ENCODE measurements at places on chromosomes 6 and 20.
A peak's percentile ranks its signal among the peaks of the same experiment; 100 is the strongest.

GRCh38 chr6:13863699-13864155, 49.4 kb upstream of the MCUR1 start:
- no peak for DNase-seq

GRCh38 chr6:7053125-7053774, 54.5 kb upstream of the RREB1 start:
- DNase-seq = no peak

GRCh38 chr6:53070806-53071205, 5.6 kb downstream of the FBXO9 start:
- peak; percentile 48 for DNase-seq

GRCh38 chr6:154157082-154157481, 118.0 kb downstream of the OPRM1 start:
- DNase-seq = peak; percentile 64

DNA sequence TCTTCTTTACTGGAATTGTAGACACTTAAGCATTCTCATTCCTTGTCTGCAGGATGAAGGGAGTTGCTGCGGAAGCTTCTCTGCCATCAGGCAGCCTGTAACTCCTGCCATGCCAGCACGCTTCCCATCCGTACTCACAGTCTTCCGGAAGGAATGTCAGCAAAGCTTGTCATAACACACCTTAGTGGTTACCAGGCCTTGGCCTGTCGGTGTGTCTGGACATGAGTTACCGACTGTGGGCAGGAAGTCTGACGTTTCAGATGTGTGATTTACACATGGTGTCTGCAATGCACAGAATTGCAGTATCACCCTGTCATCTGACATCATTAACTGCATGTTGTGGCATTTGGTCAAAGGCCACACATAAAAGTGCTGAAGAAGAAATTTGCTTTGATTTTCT, 102.2 kb downstream of the SLC24A3 start:
- no peak for DNase-seq

- DNase-seq = no peak
Measured at GRCh38 chr6:124854338-124854922, 107.8 kb upstream of the RNF217 start.

DNA sequence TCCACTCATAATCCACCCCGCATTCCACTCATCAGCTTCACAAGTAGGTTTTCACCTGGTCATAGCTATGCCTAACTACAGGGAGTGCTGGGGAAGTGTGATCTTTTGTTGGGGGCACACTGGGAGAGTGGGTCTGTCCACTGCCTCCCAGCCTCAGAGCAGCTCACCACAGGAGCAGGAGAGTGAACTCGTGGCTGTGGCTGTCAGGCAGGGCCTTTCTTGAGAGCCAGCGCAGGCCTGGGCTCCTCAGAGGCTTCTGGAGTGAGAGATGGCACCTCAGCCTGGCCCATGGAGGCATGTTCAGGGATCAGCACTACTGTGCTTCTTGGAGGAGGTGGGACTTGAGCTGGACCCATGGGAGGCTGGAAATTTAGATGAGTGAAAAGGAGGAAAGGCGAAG, 4.0 kb upstream of the GNRH2 start:
- DNase-seq = no peak

DNA sequence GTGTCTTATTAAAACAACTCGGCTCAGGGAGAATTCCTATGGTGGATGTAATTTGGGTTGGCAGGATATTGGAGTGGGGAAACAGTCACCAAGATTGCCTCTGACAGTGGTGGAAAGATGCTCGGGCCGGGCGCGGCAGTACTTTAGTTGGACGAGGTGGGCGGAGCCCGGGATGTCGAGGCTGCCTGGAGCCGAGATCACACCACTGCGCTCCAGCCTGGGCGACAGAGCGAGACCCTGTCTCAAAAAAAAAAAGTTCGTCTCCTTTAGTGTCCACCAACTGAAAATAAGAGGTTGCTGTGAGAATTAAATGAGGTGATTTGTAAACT, 621 bp downstream of the NOL7 start:
- DNase-seq = peak; percentile 39

GRCh38 chr6:155188707-155189496, 74.9 kb upstream of the CLDN20 start:
- no peak for DNase-seq

GRCh38 chr6:53179961-53180651, 31.5 kb upstream of the GCM1 start:
- no peak for DNase-seq

DNA sequence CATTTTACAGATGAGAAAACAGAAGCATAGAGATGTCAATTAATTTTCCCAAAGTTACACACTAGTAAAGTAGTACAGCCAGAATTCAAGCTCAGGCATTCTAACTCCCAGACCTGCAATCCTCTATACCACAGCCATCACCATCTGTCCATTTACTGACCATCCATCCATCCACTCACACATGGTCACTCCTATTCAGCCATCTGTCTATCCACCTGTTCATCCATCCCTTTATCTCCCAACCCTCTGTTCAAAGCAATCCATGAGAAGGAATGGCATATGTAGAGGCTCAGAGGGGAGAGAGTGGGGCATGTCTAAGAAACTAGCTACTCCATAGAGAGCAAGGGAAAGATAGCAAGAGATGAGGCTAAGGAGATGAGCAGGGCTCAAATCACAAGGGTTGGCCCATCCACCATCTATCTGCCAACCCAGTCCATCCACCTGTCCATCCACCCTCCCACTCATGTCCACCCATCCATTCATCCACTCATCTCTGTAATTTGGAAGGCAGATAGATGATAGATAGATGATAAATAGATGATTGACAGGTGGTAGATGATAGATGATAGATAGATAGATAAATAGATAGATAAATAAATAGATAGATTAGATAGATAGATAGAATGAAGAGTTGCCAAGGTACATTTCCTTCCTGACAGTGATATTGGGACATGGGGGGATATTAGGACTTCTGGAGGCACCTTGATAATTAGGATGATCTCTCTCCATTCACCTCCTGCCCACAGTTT, 12.2 kb upstream of the C6orf132 start:
- DNase-seq = no peak

DNA sequence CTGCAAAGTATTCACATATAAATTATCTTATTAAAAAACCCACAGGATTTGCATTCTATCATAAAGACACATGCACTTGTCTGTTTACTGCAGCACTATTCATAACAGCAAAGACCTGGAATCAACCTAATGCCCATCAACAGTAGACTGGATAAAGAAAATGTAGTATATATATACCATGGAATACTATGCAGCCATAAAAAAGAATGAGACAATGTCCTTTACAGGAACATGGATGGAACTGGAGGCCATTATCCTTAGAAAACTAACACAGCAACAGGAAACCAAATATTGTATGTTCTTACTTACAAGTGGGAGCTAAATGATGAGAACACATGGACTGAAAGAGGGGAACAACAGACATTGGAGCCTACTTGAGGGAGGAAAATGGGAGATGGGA, 97.0 kb downstream of the FAM217A start:
- DNase-seq = no peak

GRCh38 chr6:41039060-41039998, at the start of gene UNC5CL:
Gene UNC5CL (minus strand): TSS chr6:41039221. CDS start chr6:41035074, 4,147 bp downstream.
- DNase-seq = peak; percentile 51

DNA sequence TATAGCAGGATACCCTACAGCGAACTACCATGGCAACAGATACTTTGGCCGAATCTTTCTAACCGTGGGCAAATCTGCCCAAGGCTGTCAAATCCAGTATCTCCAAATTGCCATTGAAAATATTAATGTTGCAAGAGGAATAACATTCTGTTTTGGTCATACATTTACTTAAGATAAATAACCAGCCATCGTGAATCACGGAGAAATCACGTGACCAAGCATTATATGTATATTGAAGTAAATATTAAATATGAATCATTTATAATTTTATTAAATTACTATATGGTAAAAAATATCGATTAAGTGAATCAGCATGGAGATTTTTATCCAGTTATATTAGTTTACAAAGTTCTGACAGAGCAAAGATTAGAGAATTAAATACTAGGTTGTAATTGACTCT, 714.6 kb upstream of the GJE1 start:
- no peak for DNase-seq

GRCh38 chr6:44976677-44977641, 351.2 kb upstream of the RUNX2 start:
- DNase-seq = peak; percentile 60

- no peak for DNase-seq
Measured at GRCh38 chr20:46955601-46956556, 61.2 kb downstream of the EYA2 start.

- peak; percentile 29 for DNase-seq
Measured at GRCh38 chr6:147447835-147448611, 60.5 kb upstream of the SAMD5 start.

- no peak for DNase-seq
Measured at GRCh38 chr6:4355241-4355640, 219.9 kb upstream of the ECI2 start.

- no peak for DNase-seq
Measured at GRCh38 chr6:154257067-154257466, 99.5 kb downstream of the IPCEF1 start.
